ENCODE measurements at places on chromosomes 11 and 22.
A peak's percentile ranks its signal among the peaks of the same experiment; 100 is the strongest.

GRCh38 chr11:119717839-119718534 is 11.0 kb downstream of the NECTIN1 start:
- no peak for DNase-seq

- DNase-seq, result peak; percentile 19
Observed at GRCh38 chr11:65505466-65506289, 6.8 kb downstream of the MALAT1 start.

- no peak for DNase-seq
Observed at GRCh38 chr11:131910523-131911387, 540.3 kb downstream of the NTM start.

- DNase-seq, result no peak
Observed at GRCh38 chr11:132948252-132948651, 584.0 kb downstream of the OPCML start.

- DNase-seq, result peak; percentile 78
Observed at GRCh38 chr11:12149672-12150225, 39.4 kb downstream of the MICAL2 start.

GRCh38 chr22:38114484-38115398 is 4.3 kb upstream of the BAIAP2L2 start:
- DNase-seq, result peak; percentile 61

DNA sequence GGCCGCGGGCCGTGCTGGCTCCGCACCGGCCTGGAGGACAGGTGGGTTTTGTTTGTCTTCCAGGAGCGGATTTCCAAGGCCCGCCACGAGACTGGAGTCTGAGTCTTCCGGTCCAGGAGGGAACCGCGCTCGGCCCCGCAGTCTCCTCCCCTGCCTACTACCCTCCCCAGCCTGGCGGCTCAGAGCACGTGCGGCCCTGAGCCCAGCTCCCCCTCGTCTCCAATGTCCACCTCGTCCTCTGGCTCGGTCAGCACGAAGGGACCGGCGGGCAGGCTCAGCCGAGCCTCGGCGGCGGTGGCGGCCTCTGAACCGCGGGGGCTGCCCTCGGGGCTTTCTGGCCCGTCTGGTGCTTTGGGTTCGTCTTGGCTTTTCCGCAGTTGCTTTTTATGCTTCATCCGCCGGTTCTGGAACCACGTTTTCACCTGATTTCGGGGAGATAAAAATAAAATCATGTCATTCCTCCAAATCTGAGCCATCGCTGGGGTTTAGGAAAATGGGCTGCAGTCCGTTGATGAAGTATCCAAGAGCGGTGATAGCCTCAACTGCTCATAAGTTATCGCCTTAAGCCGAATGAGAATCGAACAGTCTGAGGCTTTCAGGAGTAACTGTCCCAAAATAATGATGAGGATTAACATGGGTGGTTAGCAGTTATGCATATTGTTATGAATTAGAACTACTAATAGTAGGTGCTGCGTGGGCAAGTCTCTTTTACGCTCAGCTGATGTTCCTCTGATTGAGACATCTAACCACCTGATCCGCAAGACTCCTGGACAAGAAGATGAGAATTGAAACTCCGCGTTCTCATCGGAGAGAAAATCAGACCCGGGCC is 4.0 kb downstream of the BSX start:
- no peak for DNase-seq

DNA sequence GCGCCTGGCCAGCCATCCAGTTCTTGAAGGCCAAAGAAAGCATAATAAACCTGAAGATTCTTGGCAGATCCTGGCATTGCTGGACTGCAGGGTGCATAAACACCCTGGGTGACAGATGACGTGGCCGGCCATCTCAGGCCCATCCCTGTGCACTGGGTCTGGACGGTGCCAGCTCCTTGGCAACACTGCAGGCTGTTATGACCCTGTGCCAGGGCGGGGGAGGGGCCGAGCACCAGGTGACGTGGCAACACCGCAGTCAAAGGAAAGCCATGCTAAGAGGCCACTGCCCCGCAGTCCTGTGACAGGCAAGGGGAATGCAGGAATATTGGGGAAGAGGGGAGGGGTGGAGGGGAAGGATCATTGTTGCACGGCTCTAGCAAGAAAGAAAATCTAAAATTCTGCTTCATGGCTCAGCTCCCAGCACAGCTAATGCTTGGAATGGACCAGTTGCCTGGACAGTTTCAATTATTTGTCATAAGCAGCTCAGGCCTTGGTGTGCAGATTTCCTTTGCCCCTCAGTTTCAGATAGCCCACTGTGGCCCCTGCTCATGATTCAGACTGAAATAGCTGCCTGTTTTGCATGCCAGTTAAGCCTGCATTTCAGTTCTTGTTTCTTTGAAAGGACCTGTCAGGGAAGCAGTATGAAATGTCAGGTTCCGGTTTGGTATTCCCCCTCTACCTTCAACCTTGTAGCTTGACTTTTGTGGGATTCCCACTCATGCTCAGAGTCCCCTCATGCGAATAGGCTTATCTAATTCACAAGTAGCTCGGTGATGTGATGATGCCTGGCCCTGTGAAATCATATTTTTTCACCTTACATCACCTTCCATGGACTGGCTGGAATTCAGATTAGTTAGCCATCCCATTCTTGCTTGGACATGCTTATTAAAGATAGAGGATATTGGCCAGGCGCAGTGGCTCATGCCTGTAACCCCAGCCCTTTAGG is 29.7 kb upstream of the DDX6 start:
- DNase-seq, result peak; percentile 48

- DNase-seq, result peak; percentile 57
Observed at GRCh38 chr11:134583397-134583990, 171.5 kb upstream of the B3GAT1 start.

GRCh38 chr11:76250520-76251225 is 44.4 kb upstream of the WNT11 start:
- DNase-seq, result no peak

DNA sequence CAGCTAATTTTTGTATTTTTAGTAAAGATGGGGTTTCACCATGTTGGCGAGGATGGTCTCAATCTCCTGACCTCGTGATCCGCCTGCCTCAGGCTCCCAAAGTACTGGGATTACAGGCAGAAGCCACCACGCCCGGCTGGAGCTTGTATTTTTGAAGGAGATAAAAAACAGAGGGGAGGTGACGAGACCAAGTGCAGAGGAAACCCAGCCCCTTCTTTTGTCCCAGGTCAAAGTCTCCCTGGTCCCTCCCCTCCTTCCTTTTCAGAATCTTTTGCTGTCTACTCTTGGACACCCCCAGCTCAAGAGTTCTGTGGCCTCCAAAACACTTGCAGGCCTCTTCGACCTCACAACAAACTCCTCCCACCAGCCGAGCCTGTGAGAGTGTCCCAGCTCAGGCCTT is 12.2 kb upstream of the TMEM184B start:
- no peak for DNase-seq

GRCh38 chr11:11170352-11171084 is 182.5 kb downstream of the CSNK2A3 start:
- DNase-seq, result no peak

- no peak for DNase-seq
Observed at GRCh38 chr11:34408580-34409172, 30.1 kb upstream of the CAT start.

GRCh38 chr22:25045159-25045558 is 92.6 kb downstream of the KIAA1671 start:
- DNase-seq, result no peak

- DNase-seq, result no peak
Observed at GRCh38 chr11:123451183-123451781, 21.2 kb downstream of the GRAMD1B start.

DNA sequence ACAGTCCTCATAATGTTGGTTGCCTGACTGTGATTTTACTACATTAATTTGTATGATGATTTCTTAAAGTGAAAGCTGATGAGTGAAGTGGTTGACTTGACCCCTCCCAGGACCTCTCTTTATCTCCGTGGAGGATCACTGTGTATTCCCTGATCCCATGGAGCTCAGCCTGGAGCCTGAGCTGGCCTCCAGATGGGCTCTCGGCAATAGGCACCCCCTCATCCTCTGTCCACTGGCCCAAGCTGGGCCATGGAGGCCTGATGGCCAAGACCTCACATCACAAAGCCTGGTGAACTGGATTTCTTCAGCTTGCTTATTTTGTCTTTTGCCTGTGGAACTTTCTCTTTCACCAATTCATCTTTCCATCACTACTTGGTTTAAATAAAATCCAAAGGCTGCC is 75.2 kb downstream of the WNT11 start:
- DNase-seq, result no peak

DNA sequence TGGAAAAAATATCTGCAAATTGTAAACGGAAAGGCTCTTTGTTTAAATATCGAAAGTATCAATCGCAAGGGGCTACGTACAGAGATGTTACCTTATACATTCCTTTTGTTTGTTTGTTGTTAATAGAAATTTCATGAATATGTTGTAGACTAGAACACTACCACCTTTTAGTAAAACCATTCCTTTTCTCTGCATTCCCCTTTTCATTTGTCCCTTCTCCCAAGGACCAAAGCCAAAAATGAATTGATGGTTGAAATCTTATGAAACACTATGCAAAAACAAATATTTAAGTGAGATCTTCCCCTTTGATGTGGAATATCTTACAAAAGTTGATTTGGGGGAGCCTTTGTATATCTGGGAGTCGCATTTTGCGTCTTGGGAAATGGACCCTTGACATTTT is 2.1 kb downstream of the SLC17A6 start:
- no peak for DNase-seq
